ENCODE measurements at places on chromosomes 12 and 14.

GRCh38 chr14:86935241-86935885 is 1057.6 kb downstream of the GALC start:
- DNase-seq: no peak

DNA sequence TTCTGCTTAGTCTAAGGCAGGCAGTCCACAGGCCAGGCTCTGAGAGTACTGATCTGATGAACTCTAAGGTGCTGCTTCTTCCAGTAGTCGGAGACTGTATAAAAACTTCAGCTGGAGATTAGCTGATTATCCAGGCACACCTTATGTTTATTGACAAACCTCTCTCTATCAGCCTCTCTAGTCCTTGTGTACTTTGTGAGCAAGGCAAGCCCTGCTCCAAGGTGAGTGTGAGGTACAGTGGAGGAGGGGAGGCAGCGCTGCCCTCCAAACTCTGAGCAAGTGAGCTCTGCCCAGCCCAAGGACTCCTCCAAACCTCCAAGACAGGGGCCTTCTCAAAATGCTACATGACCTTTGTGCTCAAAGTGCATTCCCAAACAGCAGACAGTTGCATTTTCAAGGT is 95.9 kb upstream of the CDKN3 start:
- DNase-seq: no peak

GRCh38 chr14:52458721-52459085 is 93.6 kb downstream of the TXNDC16 start:
- no peak for DNase-seq

DNA sequence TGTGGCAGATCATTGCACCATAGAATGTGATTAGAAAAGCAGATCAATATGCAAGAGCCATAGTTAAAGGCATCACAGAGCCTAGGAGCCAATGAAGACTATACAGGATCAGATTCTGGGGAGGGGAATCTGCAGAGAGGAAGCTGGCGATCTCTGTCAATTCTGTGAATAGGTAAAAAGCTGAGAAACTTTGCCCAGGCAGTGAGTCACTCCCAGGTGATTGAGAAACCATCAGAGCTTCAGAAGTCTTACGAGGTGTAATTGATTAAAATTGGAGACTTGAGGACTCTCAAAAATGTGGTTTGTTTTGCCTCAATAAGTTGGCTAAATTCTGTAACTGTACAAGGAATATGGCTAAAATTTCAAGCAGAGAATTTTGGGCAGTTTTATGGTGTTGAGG is 41.7 kb upstream of the TSPAN11 start:
- DNase-seq: no peak

- DNase-seq: no peak
Measured at GRCh38 chr14:77243853-77244252, 27.2 kb downstream of the NGB start.

- DNase-seq: no peak
Measured at GRCh38 chr14:78823035-78823434, 652.9 kb downstream of the NRXN3 start.

DNA sequence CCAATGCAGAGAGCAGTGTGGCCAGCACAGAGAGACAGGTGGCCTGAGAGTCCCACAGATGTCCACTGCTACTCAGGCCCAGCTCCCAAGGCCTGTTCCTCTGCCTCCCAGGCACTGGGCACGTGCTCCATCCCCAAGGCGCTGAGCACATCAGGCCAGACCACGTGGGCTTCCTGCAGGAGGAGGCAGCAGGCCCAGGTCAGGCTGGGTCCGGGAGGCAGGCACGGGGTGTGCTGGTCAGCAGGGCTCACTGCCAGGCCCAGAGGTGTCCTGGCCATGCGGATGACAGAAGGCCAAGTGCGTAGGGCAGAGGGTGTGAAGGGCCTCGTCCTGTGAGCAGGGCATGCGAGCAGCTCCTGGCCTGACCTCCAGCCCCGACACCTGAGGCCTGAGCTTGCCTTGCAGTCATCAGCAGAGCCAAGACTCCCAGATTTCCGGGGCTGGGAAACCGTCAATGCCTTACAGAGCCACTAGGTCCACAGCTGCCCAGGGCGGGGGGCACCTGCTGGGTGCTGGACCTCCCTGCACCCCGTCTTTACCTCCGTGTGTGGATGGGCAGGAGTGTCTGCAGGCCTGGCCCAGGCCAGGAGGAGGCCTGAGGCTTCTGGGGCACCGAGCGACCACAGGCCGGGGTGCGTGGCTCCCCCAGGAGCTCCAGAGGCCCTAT is 14.9 kb downstream of the TRMT61A start:
- DNase-seq: no peak

- DNase-seq: no peak
Measured at GRCh38 chr14:95102680-95103044, 54.7 kb downstream of the DICER1 start.

GRCh38 chr14:29643433-29644211 is 284.0 kb downstream of the PRKD1 start:
- no peak for DNase-seq

DNA sequence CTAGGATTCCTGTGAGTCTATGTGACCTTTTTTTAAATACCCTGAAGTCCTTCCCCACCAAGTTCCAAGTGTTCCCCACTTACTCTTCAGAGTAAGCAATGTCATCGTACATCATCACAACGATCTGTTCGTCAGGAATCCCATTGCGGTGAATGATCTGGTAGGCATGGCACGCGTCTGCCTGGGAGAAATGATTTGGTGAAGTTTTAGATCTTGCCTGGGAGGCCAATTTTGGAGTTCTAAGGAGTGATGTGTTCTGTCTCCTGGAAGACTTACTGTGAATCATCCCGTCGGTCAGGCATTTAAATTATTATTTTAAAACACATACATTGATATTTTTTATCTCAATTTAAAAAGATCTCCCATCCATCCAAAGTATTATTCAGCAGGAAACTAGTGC is 29.8 kb downstream of the LGMN start:
- DNase-seq: no peak

DNA sequence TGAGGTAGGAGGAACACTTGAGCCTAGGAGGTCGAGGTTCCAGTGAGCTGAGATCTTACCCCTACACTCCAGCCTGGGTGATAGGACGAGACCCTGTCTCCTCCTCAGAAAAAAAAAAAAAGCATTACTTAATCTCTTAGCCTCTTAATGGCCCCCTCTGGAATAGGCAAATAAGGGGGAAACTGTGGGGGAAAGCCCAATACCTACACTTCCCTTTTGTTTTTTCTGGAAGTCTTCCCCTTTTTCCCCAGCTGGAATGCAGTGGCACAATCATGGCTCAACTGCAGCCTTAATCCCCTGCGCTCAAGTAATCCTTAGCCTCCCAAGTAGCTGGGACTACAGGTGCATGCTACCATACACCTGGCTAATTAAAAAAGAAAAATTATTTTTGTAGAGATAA is 32.2 kb downstream of the RCOR1 start:
- DNase-seq: no peak

- DNase-seq: peak; percentile 30
Measured at GRCh38 chr14:99672506-99673304, 11.4 kb upstream of the CYP46A1 start.

DNA sequence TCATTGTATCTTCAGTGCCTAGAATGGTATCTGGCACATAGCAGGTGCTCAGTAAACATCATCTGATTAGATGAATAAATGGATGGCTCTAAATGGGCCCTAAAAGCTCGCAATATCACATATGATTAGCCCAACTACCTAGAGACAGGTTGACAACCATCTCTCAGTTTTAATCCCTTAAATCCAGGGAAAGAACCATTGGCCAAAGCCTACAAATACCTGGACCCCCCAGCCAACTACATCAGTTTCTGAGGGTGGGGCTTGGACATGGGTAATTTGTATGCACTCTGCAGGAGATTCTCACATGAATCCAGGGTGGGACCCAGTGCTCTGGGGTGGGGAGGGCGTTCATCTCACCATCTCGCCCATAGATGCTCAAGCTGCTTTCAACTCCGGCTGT is 4.8 kb upstream of the DTX1 start:
- DNase-seq: no peak

GRCh38 chr12:30973175-30973574 is 46.6 kb downstream of the TSPAN11 start:
- no peak for DNase-seq

DNA sequence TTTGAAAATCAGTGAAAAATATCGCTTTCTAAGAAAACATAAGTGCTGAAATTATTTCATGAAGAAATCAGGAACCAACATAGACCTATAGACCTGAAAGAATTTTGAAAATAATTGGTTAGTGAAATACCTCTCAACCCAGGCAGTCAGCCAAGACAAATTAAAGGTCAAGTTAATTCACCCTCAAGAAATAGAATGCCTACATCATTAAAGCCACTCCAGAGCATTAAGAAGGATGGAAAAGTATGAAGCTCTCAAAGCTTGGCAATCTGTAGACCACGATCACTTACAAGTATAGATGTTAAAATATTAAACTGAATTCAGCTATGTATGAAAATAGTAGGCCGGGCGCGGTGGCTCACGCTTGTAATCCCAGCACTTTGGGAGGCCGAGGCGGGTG is 48.3 kb downstream of the SFSWAP start:
- no peak for DNase-seq

DNA sequence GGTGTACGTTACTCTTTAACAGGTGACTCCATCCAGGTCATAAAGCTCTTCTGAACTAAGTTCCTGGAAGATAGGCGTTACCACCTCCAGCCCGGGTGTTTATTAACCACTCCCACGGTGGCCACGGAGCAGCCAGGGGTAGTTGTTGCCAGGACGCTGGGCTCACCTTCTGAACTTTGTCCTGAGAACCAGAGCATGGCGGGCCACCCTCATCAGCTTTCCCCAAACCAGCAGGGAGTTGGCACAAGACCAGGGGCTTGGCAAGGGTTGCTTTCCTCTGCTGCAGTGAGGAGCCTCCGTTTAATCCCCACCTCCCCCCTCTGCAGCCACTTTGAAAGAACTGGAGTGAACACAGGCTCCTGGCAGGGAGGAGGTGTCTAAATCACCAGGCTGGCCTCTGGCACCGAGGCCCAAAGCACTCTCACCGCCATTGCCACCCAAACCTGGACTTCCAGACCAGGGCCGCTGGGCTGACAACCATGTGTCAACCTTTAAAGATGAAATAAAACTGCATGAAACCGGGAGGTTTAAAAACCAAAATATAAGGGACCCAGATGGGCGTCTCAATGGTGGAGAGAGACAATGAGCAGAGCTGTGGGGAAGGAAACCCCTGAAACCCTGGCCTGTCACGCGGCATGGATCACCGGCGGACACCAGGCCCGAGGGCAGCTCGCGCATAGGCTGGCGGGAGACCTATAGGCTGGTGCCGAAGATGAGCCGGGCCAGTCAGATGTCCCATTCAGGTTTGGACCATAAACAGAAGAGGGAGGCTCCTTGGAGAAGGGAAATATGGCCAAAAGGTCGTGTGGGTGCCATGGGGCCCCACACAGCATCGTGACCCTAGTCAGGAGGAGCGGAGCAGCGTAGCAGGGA is 30.9 kb upstream of the TDRD9 start:
- no peak for DNase-seq

- DNase-seq: peak; percentile 82
Measured at GRCh38 chr12:49336645-49337584, at the start of gene C1QL4. TSS of gene C1QL4 (minus strand) at chr12:49337188. CDS start at chr12:49336477, 711 bp downstream.

DNA sequence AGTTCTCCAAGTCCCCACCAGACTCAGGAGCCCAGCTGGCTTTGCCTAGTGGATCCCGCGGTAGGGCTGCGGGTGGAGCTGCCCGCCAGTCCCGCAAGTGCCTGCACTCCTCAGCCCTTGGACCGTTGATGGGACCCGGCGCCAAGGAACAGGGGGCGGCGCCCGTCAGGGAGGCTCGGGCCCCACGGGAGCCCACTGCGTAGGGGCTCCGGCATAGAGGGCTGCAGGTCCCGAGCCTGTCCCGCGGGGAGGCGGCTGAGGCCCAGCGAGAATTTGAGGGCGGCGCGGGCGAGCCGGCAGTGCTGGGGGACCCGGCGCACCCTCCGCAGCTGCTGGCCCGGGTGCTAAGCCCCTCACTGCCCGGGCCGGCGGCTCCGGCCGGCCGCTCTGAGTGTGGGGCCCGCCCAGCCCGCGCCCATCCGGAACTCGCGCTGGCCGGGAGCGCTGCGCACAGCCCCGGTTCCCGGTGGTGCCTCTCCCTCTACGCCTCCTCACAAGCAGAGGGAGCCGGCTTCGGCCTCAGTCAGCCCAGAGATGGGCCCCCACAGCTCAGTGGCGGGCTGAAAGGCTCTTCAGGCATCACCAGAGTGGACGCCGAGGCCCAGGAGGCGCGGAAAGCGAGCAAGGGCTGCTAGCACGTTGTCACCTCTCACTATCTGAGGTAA is 452.4 kb upstream of the LRFN5 start:
- no peak for DNase-seq

- no peak for DNase-seq
Measured at GRCh38 chr12:76288218-76288617, 60.0 kb downstream of the BBS10 start.

DNA sequence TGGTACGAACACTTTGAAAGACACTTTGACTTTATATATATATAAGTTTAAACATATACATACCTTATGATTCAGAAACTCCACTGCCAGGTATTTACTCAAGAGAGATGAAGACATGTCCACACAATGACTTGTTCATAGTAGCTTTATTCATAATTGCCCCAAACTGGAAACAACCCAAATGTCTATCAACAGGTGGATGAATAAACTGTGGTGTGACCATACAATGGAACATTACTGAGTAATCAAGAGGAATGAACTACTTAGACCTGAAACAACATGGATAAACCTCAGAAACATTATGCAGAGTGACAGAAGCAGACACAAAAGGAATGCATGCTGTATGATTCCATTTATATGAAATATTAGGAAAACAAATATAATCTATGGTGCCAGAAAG is 71.1 kb downstream of the PPP1R36 start:
- DNase-seq: no peak
